Thoracic aorta (tissue), 2 donors: ENCODE measurements at places on chromosomes 1 and 21.

DNA sequence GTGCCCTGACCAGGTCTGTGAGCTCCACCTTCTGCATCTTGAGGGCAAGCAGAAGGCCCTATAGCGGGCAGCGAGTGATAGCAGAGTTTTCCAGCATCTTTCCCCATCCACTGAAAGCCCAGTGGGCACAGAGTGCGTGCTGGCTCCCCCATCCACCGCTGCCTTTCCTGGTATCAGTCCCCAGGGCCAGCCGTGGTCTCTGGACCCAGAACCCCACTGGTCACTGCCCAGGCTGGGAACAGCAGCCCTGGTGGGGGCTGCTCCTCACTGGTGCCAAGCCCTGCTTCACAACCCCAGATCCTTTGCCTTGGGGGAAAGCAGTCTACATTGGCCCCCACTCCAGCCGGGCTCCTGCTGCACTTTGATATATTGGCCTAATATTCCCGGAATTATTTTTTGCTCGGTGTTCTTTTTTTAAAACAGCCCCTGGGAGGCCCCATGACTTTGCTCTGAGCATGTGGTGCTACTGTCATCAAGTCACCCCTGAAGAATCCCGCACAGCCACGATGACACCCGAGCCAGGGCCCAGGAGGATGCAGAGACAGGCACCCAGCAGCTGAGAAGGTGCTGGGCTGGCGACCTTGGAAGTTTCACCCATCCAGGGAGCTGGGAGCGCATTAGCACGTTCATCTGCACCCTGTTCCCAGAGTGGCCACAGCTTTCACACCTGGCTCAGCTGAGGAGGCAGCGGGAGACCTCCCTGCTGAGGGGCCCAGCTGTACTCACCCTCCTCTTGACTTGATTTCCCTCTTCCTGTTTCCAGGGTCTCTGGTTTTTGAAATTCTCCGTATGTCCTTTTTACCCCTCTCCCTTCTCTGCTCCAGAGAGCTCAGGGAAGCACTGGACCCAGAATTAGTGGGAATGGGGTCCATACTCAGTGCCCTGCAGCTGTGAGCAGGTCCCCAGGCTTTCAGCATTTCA is 56.9 kb downstream of the KLHDC7A start:
- DNase-seq, result no peak
- H3K4me3 ChIP-seq, result no peak overlapping the region
- no peaks in the 10 kb centered on the region for H3K36me3 ChIP-seq
- H3K27me3 ChIP-seq, result no peaks in the 10 kb centered on the region
- H3K27ac ChIP-seq, result no peak overlapping the region

GRCh38 chr1:2460996-2461751 is 14.9 kb upstream of the PLCH2 start:
- no peaks in the 10 kb centered on the region for H3K4me1 ChIP-seq
- H3K27me3 ChIP-seq, result peaks cover 4% of the 10 kb centered on the region
- H3K4me3 ChIP-seq, result no peak overlapping the region
- H3K36me3 ChIP-seq, result no peaks in the 10 kb centered on the region
- no peak overlapping the region for H3K27ac ChIP-seq

- H3K36me3 ChIP-seq, result no peaks in the 10 kb centered on the region
- no peak overlapping the region for H3K27ac ChIP-seq
- H3K4me3 ChIP-seq, result no peak overlapping the region
- no peaks in the 10 kb centered on the region for H3K27me3 ChIP-seq
- H3K4me1 ChIP-seq, result no peaks in the 10 kb centered on the region
These were observed 63.2 kb upstream of the SAMSN1 start for GRCh38 chr21:14609274-14609673.

GRCh38 chr1:27368869-27369582 is 2.3 kb upstream of the MAP3K6 start:
- H3K27me3 ChIP-seq, result no peaks in the 10 kb centered on the region
- DNase-seq, result no peak
- no peak overlapping the region for H3K27ac ChIP-seq
- peaks cover 4% of the 10 kb centered on the region for H3K36me3 ChIP-seq
- H3K4me3 ChIP-seq, result no peak overlapping the region

- H3K4me3 ChIP-seq, result no peak overlapping the region
- no peak overlapping the region for H3K27ac ChIP-seq
These were observed 56.3 kb upstream of the NEK2 start for GRCh38 chr1:211731456-211732292.

GRCh38 chr1:9375912-9376311 is 83.2 kb downstream of the SPSB1 start:
- peak overlapping the region; percentile 93 for H3K27ac ChIP-seq
- no peaks in the 10 kb centered on the region for H3K36me3 ChIP-seq
- H3K27me3 ChIP-seq, result no peaks in the 10 kb centered on the region
- H3K4me3 ChIP-seq, result peak overlapping the region; percentile 51
- peak; percentile 17 for DNase-seq

- no peak overlapping the region for H3K27ac ChIP-seq
- no peaks in the 10 kb centered on the region for H3K36me3 ChIP-seq
- DNase-seq, result no peak
- no peaks in the 10 kb centered on the region for H3K27me3 ChIP-seq
- H3K4me3 ChIP-seq, result no peak overlapping the region
- no peaks in the 10 kb centered on the region for H3K4me1 ChIP-seq
These were observed 50.4 kb upstream of the STUM start for GRCh38 chr1:226497991-226498639.

DNA sequence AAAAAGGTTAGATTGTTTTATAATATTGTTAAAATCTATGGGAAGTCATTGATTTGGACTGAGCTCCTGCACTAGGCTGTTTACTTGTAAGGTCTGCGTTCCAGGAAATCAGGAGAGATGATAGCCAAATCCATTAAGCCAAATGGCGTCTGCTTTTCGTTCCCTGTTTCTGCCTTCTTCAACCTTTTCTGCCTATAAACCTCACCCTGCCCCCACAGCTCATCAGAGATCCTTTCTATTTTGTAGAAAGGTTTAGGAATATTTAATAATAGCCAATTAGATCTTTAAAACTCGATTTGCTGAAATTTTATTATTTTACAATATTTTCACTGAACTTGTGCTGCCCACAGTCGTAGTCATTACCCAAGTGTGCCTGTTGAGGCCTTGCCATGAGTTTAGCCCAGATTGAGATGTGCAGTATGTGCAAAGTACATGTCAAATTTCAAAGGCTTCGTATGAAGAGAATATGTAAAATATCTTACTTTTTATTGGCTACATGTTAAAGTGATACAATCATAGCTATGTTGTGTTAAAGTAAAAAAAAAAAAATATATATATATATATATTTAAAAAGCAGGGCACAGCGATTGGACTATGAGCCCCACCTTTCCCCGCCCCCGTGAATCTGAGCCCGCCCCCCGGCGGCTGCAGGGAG is 444 bp upstream of the IARS2 start:
- peaks cover 4% of the 10 kb centered on the region for H3K36me3 ChIP-seq
- peak overlapping the region; percentile 100 for H3K4me3 ChIP-seq
- H3K27ac ChIP-seq, result peak overlapping the region; percentile 56
- no peaks in the 10 kb centered on the region for H3K27me3 ChIP-seq
- DNase-seq, result peak; percentile 64

DNA sequence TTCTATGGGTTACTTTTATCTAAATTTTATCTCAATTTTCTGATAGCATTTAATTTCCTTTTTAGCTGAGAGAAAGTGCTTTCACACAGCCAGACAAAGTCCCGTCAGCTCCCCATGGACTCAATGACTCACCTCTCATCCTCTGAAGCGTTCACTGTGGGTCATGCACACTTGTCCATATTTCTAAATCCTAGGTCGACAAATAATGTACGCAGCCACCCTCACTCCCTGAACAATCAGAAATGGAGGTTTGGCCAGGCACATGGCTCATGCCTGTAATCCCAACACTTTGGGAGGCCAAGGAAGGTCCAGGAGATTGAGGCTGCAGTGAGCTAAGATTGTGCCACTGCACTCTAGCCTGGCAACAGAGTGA is 42.4 kb upstream of the COA6 start:
- no peaks in the 10 kb centered on the region for H3K4me1 ChIP-seq
- H3K27me3 ChIP-seq, result no peaks in the 10 kb centered on the region
- no peak overlapping the region for H3K4me3 ChIP-seq

DNA sequence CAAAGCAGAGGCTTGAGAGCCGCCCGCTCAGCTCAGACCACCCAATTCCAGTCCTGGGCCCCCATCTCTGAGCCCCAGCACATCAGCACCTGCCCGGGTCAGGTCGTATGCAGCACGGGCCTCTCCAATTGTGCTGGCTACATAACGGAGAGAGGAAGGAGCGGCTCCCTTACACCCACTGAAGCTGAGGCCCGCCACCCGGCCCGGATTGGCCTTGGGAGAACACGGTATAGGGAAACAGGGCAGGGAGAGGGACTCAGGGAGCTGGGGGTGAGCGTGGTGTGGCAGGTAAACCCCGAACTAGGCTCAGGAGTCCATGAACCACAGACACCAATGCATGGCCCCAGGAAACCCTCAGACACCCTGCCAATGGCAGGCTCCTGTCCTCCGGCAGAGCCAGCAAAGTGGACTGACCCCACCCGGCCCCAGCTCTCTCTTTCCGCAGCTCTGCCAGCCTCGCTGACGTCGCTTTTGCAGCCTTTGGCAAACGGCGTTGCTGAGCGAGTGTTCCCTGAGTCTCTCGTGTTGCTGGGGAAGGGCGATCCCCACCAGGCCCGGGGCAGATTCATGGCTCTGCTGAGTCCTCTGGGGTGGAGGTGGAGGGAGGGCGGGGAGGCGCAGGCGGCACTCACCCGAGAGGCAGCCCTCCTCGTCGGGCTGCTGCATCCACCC is 16.5 kb downstream of the MEGF6 start:
- no peak overlapping the region for H3K4me3 ChIP-seq
- no peaks in the 10 kb centered on the region for H3K36me3 ChIP-seq
- DNase-seq, result no peak
- no peak overlapping the region for H3K27ac ChIP-seq
- no peaks in the 10 kb centered on the region for H3K4me1 ChIP-seq
- H3K27me3 ChIP-seq, result no peaks in the 10 kb centered on the region

- no peak overlapping the region for H3K4me3 ChIP-seq
- H3K27me3 ChIP-seq, result no peaks in the 10 kb centered on the region
- no peak for DNase-seq
- no peaks in the 10 kb centered on the region for H3K36me3 ChIP-seq
These were observed 38.9 kb upstream of the DMRTB1 start for GRCh38 chr1:53420341-53420740.

- no peak overlapping the region for H3K4me3 ChIP-seq
- DNase-seq, result no peak
- H3K27me3 ChIP-seq, result no peaks in the 10 kb centered on the region
- H3K36me3 ChIP-seq, result no peaks in the 10 kb centered on the region
These were observed 13.1 kb upstream of the PRRC2C start for GRCh38 chr1:171472183-171472647.

DNA sequence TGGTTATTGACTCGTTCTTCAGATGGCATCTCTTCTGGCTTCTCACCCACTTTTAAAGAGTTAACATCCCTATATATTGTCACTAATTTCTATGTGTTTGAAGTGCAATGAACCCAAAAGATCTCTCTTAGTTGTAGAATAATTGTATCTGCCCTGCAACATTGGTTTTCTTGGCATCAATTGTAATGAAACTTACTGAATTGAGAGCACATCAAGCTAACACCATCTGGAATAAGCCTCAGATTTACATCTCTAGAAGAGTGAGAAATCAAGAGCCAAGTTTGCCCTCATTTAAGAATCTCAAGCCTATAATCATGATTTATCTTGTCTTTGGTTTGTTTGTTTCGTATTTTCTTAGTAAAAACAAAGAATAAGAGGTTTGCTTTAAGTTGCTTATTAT is 372.6 kb upstream of the LRRC7 start:
- no peak overlapping the region for H3K4me3 ChIP-seq
- no peaks in the 10 kb centered on the region for H3K27me3 ChIP-seq
- no peak overlapping the region for H3K27ac ChIP-seq
- DNase-seq, result no peak
- no peaks in the 10 kb centered on the region for H3K36me3 ChIP-seq

GRCh38 chr1:65668368-65668767 is 124.3 kb upstream of the PDE4B start:
- DNase-seq, result no peak
- H3K27ac ChIP-seq, result no peak overlapping the region
- no peaks in the 10 kb centered on the region for H3K27me3 ChIP-seq
- no peaks in the 10 kb centered on the region for H3K4me1 ChIP-seq
- H3K36me3 ChIP-seq, result no peaks in the 10 kb centered on the region
- no peak overlapping the region for H3K4me3 ChIP-seq

DNA sequence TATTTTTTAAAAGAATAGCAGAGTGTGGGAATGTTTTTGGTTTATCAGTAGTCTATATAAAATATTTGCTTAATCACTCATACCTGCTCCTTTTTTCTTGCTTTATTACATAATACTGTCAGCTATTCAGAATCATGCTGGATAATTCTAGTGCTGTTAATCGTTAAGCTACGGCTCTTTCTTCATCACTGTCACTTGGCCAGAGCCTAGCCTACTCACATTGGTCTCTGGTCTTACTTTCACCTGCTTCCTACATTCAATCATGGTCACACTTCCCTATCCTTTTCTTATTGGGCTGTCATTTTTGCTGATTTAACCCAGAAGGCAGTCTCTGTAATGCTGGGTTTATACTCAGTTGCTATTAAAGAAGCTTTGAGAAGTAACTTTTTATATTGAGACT is 2.5 kb downstream of the KLHL20 start:
- H3K36me3 ChIP-seq, result peaks cover 11% of the 10 kb centered on the region
- H3K4me3 ChIP-seq, result no peak overlapping the region
- H3K27ac ChIP-seq, result no peak overlapping the region
- DNase-seq, result no peak
- peaks cover 17% of the 10 kb centered on the region for H3K4me1 ChIP-seq
- no peaks in the 10 kb centered on the region for H3K27me3 ChIP-seq

DNA sequence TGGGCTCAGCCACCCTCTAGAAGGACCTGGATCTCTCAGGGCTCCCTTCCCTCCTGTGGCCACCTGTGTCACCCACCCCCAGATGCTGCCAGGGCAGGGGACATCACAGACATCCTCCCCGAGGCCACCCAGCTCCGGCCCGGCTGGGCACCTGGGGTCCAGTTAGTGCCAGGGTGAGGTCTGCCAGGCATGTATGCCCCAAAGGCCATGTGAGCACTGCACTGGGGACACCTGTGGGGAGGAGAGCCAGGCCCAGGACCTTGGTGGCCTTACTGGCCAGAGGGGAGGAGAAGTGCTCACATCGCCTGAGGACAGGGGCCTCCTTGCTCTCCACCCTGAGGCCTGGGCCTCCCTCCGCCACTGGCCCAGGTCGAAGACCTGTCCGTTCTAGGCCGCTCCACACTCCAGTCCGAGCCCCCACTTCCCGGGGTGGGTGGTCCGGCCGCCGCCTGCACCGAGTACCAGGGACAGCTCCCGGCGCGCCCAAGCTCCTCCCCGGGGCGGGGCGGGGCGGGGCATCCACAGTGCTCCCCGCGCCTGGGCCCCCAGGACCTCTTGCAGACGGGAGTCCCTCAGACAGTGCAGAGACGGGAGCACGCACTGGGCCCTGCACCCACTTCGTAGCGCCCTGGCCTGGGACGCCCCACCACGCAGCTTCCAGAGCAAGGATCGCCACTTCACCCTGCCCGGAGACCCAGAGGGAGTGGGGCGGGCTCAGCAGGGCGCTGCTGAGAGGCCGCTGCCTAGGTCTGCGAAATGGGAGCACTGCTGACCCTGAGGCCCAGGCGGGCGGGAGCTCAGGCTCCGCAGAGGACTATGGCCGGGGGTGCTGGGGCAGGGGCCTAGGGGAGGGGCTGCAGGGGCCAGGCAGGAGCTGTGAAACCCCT is 34.3 kb upstream of the CCDC27 start:
- H3K27me3 ChIP-seq, result no peaks in the 10 kb centered on the region
- DNase-seq, result no peak
- H3K36me3 ChIP-seq, result no peaks in the 10 kb centered on the region
- no peak overlapping the region for H3K4me3 ChIP-seq

GRCh38 chr1:32250893-32251716 is at the start of gene LCK:
Gene LCK, plus strand, starts transcription at chr1:32251265. Its CDS starts 23,065 bp downstream, at chr1:32274330.
- H3K27ac ChIP-seq, result no peak within 1 kb of the TSS
- no peak for DNase-seq
- no peaks in the 10 kb centered on the region for H3K36me3 ChIP-seq
- peaks cover 6% of the 10 kb centered on the region for H3K4me1 ChIP-seq
- H3K4me3 ChIP-seq, result peak within 1 kb of the TSS; percentile 30
